Lung (tissue), 17 donors: ENCODE measurements at places on chromosomes 4 and X. TPM values are rescaled to one million over a fixed set of nuclear protein-coding genes. Genes with fewer than 3 reads are reported as not detected.

DNA sequence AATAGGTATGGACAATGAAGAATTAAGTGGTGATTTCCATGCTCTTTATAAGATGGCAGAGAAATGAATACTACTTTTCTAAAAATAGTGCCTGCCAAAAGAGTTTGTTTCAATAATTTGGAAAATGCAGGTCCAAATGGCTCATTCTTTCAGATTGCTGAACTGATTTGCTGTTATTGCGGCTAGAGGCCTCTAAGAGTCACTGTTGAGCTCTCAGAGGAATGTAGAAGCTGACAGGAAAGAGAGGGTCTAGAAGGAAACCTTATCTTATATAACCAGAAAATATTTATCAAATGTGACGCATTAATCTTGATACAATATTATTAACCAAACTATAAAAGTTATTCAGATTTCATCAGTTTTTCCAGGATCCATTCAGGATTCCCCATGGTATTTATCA lies 65.7 kb upstream of the PAGE1 start:
- no peak for DNase-seq

DNA sequence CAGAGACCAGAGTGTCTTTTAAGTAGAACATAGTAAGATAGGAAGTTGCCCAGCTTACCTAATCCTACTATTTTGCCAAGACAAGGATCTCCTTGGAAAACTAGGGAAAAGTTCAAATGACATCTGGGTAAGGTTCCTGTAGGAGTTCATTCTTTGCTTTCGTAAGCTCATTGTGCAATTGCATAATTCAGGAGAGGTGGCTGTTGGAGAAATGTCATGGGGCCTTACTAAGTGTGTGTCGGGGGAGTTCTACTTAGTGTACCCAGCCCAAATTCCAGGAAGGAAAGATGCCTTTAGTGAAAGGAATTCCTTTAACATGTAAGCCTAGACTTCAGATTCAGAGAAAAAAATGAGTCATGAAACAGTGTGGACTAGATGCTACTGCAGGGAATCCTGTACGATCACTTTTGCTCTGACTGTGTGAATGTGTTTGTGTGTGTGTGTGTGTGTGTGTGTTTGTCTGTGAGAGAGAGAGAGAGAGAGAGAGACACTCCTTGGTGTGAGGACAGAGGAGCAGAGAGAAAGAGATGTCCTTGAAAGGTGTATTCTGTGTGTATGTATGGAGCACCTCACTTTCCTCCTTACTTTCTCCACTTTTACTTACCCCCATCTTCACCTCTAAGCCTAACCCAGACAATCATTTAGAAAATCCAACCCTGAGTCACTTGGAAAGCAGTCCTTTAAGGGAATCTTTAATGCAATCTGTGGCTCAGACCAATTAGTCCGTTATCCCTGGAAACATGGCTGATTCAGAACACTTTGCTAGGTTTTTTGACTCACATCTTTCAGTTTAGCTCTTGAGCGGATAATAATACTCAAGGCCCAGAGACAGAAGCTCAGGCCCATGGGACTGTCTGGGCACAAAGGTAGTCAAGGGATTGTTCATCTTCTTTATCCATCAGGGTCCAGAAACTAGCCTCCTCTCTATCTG lies 114.5 kb upstream of the ACSL4 start:
- DNase-seq: peak; percentile 14

- DNase-seq: no peak
Measured at GRCh38 chr4:80803337-80803736, 227.2 kb upstream of the BMP3 start.

GRCh38 chr4:5539584-5539983 lies 168.8 kb downstream of the EVC2 start:
- no peak for DNase-seq

- peak; percentile 81 for DNase-seq
Measured at GRCh38 chr4:30716158-30716557, 4.0 kb upstream of the PCDH7 start.

DNA sequence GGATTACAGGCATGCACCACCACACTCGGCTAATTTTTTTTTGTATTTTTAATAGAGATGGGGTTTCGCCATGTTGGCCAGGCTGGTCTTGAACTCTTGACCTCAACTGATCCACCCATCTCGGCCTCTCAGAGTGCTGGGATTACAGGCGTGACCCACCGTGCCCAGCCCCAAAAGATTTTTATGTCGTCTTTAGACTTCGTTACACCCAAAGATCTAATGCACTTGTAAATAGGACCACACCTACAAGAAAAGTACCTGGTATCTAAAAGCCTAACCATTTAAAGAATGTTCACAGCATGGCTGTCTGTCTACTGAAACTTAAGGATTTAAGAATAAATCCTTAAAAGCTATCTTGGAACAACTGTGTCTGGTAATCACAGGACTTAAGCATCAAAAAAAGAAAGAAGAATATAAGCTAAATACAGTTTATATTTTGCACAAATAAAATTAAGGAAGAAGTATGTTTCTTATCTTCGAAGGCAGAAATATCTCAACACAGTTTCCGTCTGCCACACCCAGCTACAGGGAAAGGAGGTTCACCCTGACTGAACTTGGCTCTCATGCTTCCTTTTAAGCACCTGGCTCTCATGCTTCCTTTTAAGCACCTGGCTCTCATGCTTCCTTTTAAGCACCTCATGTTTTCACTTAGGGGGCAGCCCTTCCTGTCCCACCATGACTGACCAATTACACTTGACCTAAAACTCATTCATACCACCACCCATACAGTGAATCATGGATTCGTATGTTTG lies 92.0 kb upstream of the STS start:
- no peak for DNase-seq

- DNase-seq: peak; percentile 84
Measured at GRCh38 chr4:169351872-169352271, 81.1 kb upstream of the SH3RF1 start.

DNA sequence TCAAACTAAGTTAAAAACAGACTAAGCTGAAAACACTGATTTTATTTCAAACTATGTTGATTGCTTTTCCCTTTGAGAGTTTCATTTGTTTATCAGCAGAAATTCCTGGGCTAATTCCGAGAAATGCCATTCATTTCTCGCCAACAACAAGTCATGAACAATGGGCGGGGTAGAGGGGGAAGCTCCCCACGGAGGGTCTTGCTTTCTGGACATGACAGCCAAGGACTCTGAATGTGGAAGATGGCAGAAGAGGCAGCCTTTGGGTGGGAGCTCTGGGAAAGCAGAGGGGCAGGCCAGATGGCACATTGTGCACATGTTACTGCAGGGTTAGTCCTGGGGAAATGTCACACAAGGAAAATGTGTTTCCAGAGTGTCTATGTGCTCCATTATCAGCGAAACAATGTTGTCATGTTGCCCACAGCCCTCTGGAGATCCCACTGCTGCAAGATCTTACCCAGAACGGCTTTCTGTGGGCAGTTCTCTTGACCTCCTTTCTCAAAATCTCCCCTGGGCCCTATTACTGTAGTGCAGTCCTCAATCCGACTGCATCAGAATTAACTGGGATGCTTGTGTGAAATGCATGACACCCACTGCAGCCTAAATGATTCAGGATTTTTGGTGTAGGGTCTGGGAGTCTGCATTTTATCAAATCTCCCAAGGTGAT lies 45.0 kb downstream of the CHRDL1 start:
- DNase-seq: peak; percentile 46

GRCh38 chrX:16120431-16120830 lies 2.9 kb upstream of the GRPR start:
- DNase-seq: no peak

DNA sequence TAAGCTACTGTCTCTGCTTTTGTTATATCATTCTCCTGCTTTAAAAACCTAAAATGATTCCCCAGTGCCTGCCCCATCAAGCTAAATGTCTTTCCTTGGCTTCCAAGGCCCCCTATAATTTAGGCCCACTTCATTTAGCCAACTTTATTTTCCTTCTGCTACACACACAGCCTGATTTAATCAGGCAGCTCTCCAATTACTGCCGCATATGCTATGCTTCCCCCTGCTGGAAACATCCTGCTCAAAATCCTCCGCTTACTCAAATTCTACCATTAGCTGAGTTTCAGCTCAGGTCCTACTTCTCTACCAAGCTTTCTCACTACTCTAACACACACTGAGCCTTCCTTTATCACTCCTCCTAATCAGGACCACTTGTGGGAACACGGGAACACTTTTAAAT lies 17.0 kb downstream of the LAMP2 start:
- peak; percentile 18 for DNase-seq

GRCh38 chr4:62226082-62226481 lies 1026.0 kb downstream of the ADGRL3 start:
- DNase-seq: peak; percentile 27

GRCh38 chr4:1953335-1953734 lies 55.4 kb downstream of the NELFA start:
- no peak for DNase-seq

DNA sequence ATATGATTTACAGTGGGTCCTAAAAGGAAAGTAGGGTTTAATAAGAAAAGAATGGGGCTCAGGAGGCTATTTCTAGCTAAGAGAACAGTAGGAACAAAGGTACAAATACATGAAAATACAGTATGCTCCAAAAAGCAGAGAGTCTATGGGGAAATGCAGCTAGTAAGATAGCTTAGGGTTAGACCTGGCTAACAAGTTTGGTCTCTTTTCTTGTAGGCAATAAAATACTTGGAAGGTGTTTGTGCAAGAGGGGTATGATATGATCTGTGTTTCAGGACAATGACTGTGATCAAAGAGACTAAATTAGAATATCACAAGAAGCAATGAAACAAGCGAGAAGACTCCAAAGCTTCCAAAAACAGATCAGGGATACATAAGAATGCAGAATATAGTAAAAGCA lies 33.5 kb upstream of the SH3KBP1 start:
- no peak for DNase-seq

DNA sequence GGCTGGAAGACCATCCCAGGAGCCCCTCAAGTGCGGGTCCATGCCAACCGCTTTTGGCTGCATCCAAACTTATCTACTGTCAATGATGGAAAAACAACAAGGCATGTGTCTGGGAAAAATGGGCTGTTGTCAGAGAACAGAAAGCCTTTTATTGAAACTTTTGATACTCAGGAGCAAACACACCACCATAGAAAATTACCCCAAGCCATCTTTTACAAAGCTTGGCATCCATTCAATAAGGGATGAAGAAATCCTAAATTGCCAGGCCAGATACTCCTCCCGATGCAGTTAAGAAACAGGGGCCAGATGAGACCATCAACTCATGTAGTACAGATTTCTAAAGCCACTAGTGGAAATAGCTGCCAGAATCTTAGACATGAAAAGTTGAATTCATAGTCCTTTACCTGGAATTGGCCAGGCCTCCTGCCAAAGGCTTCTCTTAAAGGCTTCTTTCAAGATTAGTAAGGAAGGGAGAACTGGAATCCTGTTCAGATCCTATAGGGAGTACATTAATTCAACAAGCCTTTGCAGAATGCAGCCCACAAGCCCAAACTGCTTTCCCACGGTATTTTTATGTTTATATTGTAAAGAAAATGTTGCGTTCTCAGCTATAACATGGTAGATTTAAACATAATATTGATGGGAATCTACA lies 145.4 kb upstream of the MAP3K15 start:
- peak; percentile 66 for DNase-seq

CETN2 gene
- 67.9 TPM for total RNA-seq

MYL5 gene
- 5.6 TPM for total RNA-seq

POF1B gene
- total RNA-seq: 1.6 TPM

MAGEA9B gene
- total RNA-seq: not detected

SUPT20HL2 gene
- not detected for total RNA-seq

MAGEB2 gene
- total RNA-seq: not detected

ZNF518B gene
- 44.5 TPM for total RNA-seq

ETDB gene
- not detected for total RNA-seq

LIMCH1 gene
- 299 TPM for total RNA-seq

CENPVL1 gene
- not detected for total RNA-seq

ARX gene
- 1.8 TPM for total RNA-seq
